ENCODE measurements at places on chromosomes 3 and 15.

DNA sequence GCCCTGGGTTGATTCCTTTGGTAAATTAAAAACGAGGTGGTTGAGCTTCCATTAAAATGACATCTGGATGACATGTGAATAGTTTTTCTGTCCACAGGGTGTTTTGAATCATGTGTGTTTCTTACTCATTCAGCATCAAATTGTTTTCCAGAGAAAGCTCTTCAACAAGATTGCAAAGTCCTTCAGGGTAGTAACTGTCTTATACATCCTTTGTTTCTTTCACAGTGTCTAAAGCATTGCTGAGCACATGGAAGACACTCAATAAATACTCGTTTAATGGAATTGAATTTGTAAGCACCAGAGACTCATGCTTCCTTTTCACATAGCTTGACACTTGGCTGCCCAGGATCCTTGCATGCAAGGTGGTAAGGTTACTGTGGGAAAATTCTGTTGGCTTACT is 223.1 kb upstream of the CNTN6 start:
- no peak for DNase-seq

DNA sequence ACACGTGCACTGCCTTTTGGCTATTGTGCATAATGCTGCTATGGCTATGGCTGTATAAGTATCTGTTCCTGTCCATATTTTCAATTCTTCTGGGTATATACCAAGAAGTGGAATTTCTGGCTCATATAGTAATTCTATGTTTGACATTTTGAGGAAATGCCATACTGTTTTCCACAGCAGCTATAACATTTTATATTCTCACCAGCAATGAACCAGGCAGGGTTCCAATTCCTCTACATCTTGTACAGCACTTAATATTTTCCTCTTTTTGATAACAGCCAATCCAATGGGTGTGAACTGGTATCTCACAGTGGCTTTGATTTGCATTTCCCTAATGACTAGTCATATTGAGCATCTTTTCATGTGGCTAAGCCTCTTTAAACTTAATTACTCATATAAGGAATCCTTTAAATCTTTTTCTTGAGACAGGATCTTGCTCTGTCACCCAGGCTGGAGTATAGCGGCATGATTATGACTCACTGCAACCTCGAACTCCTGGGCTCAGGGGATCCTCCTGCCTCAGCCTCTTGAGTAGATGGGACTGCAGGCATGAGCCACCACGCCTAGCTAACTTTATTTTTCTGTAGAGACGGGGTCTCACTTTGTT is 38.1 kb upstream of the IGDCC4 start:
- DNase-seq = no peak

GRCh38 chr15:72866866-72867616 is 83.5 kb upstream of the ADPGK start:
- no peak for DNase-seq

DNA sequence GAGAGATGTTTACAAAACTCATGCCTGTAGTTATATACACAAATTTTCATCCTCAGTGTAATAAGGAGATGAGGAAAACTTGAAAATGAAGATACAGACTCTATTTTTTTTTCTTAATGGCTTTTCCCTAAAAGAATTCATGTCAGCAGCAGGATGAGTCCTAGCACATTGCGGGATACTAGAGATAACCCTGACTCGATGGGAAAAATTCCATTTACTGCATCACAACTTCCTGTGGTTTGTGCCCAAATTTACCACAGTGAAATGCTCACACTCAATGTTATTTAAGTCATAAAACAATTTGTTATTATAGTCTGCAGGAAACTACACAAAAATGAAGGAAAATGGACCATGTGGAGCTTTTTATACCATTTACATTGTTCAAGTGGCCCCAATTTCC is 581.9 kb upstream of the ZNF717 start:
- no peak for DNase-seq

GRCh38 chr3:107265526-107265925 is 111.7 kb upstream of the CCDC54 start:
- no peak for DNase-seq

Data from GM18507 (cell line).